ENCODE measurements at places on chromosomes 1 and 21.

GRCh38 chr1:30320581-30320890 lies 402.8 kb downstream of the MATN1 start:
- DNase-seq, result peak; percentile 34

DNA sequence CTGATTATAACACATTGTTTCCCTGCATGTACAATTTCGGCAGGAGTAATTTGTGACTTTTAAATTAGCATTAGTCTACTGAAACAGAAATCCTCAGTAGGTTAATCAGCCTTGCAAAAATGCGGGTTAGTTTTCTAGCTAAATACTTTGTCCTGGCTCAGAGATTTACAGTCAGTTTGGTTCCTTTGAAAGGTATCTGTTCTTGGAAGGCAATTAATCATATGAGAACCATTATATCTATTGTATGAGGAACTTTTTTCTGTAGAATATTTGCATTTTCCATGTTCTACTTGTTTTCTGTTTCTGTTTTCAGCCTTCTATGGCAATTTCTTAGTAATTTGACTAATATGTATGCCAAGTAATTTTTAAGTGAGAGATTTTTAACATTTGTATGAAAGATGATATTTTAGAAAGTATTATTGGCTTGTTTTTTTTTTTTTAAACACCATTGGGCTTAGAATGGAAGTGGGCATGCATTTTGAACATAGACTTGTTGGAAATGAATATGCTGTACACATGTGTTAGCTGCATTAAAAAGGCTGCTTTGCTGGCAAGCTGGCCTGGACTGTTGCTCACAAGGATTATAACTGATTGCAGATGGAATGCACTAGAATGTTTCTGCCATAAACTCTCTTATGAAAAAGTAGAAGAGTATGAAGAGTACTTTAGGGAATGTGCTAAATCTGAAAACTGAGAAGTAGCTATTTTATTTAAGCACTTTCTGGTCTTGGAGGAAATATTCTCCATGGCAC lies 26.2 kb downstream of the KIF1B start:
- no peak for DNase-seq

GRCh38 chr1:112581586-112582192 lies 37.3 kb downstream of the ST7L start:
- no peak for DNase-seq

DNA sequence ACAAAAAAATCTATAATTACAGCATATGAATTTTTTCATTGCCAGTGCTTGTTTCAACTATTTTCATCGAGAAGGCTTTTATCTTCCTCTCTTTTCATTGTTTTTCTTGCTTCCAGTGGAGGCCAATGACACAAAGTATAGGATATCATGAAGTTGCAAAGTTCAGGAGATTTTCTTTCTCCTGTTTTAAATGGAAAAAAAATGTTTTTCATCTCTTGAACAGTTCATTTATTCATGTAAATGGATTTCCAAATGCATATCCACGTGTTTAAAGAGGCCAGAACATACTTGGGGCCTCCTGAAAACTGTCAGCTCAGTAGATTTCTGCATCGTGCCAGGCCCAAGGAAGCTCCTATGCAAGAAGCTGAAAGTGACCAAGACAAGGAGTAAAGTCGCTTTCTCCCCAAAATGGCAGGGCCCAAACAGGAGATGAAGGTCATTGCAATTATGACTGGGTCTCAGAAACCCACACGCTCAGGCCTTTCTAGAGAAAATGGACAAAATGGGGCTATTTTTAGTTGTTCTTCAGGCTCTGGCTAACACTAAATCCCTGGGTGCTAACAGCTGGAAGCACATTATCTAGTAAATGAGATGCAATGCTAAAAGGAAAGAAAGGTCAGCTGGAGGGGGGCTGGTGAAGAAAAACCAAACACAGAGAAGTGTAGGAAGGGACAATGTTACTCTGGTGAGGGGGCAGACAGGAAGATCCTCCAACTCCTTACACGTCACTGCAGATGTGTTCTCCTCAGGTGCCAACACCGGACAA lies 136.9 kb upstream of the C8B start:
- no peak for DNase-seq

GRCh38 chr1:18608534-18608933 lies 22.1 kb upstream of the PAX7 start:
- DNase-seq, result no peak
